ENCODE measurements at places on chromosomes 5 and 9.

GRCh38 chr5:98775246-98776065 lies 2.0 kb downstream of the RGMB start:
- no peak for DNase-seq

DNA sequence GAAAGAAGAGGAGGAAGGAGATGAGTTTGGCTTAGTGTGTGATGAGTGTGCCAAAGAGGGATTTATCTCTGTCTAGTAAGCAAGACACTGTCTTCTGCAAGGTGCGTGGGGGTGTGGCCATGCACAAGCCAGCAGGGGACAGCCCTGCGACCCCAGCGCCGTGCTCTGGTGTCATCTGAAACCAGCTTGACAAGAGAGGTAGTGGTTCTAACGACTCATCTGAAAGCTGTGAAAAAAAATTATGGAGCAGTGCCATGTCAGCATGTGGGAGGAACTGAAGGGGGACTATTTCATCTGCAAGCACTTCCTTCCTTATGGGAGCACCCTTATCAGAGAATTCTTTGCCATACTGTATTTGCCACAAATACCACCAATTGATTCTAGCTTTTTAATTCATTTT lies 398.6 kb downstream of the PSAT1 start:
- no peak for DNase-seq

DNA sequence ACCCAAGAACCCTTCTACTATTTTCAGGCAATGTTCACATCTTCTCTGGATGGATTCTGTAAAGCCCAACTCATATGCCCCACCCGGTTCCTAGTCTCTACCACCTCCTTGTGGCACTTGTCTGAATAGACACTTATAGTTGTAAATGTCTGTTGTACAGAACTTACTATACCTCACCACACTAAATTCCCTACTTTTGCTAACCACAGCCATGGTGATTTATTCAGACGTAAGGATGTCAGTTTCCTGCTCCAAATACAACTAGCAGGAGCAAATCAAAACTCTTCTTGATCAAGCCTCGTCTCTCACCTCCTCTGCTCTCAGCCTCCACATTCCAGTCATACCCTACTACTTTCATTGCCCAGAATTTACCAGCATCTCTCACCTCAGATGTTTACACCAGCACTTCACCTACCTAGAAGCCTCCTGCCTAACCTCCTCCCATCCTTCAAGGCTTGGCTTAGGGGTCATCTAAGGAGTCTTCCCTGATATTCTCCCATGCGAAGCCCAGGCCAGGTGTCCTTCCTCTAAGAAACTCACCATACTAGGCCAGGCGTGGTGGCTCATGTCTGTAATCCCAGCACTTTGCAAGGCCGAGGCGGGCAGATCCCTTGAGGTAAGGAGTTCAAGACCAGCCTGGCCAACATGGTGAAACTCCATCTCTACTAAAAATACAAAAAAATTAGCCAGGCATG lies 75.5 kb downstream of the MAPKAP1 start:
- DNase-seq: peak; percentile 54

GRCh38 chr9:70091572-70091971 lies 47.9 kb downstream of the MAMDC2 start:
- no peak for DNase-seq

DNA sequence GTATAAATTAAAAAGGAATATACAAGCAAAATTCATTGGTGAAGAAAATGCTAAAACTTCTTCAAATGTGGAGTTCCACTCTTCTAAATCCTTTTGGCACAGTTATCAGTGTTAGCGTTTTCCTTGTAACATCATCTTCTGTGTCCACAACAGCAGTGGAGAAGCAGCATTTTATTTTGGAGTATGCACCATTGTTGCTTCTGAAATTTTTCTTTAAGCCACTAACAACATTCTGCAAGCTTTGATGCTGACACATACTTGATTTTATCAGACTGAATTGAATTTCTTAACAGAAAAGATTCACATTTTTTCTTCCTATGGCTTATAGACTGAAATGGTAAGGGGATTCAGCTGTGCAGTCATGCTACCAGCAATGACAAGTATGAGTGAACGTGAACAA lies 60.8 kb upstream of the PTGER4 start:
- DNase-seq: no peak

All from activated naive CD4-positive, alpha-beta T cell treated with anti-CD3 and anti-CD28 coated beads for 36 hours (primary cell).